ENCODE measurements at places on chromosomes 5 and 9. TPM values are rescaled to one million over a fixed set of nuclear protein-coding genes. Genes with fewer than 3 reads are reported as not detected.

Gene DBN1
- total RNA-seq, result 21.6 TPM

Gene CXCL14
- not detected for total RNA-seq

Gene SYNPO
- total RNA-seq, result 1.4 TPM

Gene SLC34A3
- total RNA-seq, result not detected

Gene PKD2L2
- not detected for total RNA-seq

Data from activated T-cell treated with anti-CD3 and anti-CD28 coated beads, Interleukin-2, amount 50 U/mL, for 4 hours (primary cell).